Caco-2 (cell line): ENCODE measurements at places on chromosomes 12 and 14.

GRCh38 chr14:96117101-96117897 is 78.1 kb downstream of the C14orf132 start:
- H3K36me3 ChIP-seq = no peaks in the 10 kb centered on the region
- H3K4me3 ChIP-seq = no peak overlapping the region
- H3K27me3 ChIP-seq = no peaks in the 10 kb centered on the region
- no peak overlapping the region for H3K27ac ChIP-seq
- H3K4me1 ChIP-seq = no peaks in the 10 kb centered on the region
- no peak for DNase-seq

DNA sequence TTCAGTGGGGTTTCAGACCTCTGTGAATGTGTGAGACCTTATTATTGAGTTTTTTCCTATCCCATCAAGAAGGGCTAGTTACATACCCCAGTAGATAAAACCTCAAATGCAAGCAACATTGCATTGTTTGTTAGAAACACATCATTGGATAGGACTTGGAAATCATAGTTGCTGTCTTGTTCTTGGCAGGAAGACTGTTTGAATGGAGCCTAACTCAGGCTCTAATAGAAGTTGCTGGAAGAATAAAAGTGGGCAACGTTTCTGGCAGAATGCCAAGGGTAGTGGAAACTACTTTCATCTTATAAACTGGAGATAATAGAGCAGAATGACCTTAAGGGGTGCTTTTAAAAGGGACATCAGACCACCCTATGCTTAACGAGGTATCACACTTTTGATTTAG is 9.9 kb upstream of the PTHLH start:
- no peaks in the 10 kb centered on the region; the same call in 1 of the 2 replicates for H3K27me3 ChIP-seq
- H3K27ac ChIP-seq = no peak overlapping the region
- no peaks in the 10 kb centered on the region for H3K4me1 ChIP-seq
- no peaks in the 10 kb centered on the region for H3K36me3 ChIP-seq

DNA sequence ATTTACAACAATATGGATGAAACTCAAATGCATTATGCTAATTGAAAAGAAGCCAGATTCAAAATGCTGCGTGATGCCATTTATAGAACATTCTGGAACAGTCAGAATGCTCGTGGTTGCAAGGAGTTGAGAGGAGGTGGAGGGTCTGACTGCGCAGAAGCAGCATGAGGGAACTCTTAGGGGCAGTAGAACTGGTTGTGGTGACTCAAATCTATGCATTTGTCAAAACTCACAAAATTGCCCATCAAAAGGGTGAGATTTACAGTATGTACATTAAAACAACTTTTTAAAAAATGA is 113.7 kb upstream of the PDZRN4 start:
- H3K36me3 ChIP-seq = no peaks in the 10 kb centered on the region
- no peaks in the 10 kb centered on the region for H3K27me3 ChIP-seq
- no peak overlapping the region for H3K27ac ChIP-seq
- no peak overlapping the region for H3K4me3 ChIP-seq

DNA sequence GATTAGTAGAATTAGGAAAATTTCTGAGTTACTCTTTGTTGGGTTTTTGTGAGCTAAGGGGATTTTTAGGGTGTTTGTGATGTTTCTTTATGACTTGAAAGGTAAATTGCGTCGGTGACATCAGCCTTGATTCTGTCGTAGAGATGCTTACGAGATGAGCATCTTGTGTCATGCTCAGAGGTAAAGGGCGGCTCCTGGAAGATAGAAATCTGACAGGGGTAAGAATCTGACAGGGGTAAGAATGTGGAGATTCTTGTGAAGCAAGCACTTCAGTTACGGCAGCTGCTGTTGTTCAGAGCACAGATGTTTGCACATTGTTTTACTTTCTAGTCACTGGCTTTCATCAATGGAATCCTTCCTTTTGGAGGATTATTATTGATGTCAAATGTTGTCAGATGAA is 22.5 kb downstream of the EML1 start:
- no peak overlapping the region for H3K27ac ChIP-seq
- H3K36me3 ChIP-seq = no peaks in the 10 kb centered on the region
- no peaks in the 10 kb centered on the region for H3K27me3 ChIP-seq
- DNase-seq = no peak

DNA sequence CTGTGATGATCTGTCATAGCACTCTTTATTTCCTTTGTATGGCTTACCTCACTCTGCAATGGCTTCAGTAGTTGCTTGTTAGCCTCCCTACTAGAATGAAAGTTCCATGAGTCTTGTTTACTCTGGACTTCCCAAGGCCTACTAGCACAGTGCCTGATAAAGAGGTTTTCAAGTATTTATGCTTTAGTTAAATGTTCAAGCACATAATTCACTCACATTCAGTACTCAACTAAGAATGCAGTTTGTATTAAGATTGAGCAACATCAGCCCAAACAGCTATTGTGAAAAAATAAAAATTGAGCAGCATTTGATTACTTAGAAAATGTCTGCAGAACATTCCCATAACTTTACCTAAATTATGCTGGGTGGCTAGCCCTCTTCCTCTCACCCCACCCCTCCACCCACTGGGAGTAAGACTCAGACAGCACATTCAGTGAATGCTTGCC is 158.9 kb upstream of the AMIGO2 start:
- H3K4me1 ChIP-seq = peaks cover 11% of the 10 kb centered on the region
- DNase-seq = no peak
- peaks cover 2% of the 10 kb centered on the region; the same call in 1 of the 2 replicates for H3K36me3 ChIP-seq
- H3K27ac ChIP-seq = no peak overlapping the region
- no peak overlapping the region for H3K4me3 ChIP-seq

- peak within 1 kb of the TSS; percentile 69 for H3K27ac ChIP-seq
- H3K4me1 ChIP-seq = peaks cover 6% of the 10 kb centered on the region; the same call in 1 of the 2 replicates
- H3K36me3 ChIP-seq = no peaks in the 10 kb centered on the region; the same call in 1 of the 2 replicates
Observed at GRCh38 chr14:104865081-104865630, at the start of gene CEP170B. TSS of gene CEP170B (plus strand) at chr14:104865268. CDS start at chr14:104868451, 3,183 bp downstream.

- DNase-seq = no peak
- peaks cover 92% of the 10 kb centered on the region for H3K4me1 ChIP-seq
- H3K27me3 ChIP-seq = no peaks in the 10 kb centered on the region
- H3K27ac ChIP-seq = peak overlapping the region; percentile 66
Observed at GRCh38 chr14:64721391-64721791, 17.2 kb downstream of the PLEKHG3 start.

DNA sequence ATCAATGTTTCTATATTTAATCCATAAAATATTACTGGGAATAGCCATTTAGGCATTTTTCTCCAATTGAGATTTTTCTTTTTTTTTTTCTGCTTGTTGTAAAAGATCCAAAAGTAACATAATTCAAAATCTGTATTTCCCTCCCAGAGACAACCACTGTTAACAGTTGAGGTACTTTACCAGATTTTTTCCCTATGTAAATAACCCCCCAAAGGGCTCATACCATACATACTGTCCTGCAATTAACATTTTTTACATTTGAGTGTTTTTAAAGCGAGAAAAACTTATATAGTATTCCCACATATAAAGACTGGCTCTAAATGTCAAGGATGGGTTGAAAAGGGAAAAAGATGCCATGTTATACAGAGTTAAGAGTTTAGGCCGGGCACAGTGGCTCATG is 18.1 kb downstream of the PPP1R12A start:
- no peaks in the 10 kb centered on the region for H3K27me3 ChIP-seq
- no peaks in the 10 kb centered on the region for H3K36me3 ChIP-seq
- H3K4me3 ChIP-seq = no peak overlapping the region
- DNase-seq = no peak
- H3K4me1 ChIP-seq = peaks cover 4% of the 10 kb centered on the region; the same call in 1 of the 2 replicates

DNA sequence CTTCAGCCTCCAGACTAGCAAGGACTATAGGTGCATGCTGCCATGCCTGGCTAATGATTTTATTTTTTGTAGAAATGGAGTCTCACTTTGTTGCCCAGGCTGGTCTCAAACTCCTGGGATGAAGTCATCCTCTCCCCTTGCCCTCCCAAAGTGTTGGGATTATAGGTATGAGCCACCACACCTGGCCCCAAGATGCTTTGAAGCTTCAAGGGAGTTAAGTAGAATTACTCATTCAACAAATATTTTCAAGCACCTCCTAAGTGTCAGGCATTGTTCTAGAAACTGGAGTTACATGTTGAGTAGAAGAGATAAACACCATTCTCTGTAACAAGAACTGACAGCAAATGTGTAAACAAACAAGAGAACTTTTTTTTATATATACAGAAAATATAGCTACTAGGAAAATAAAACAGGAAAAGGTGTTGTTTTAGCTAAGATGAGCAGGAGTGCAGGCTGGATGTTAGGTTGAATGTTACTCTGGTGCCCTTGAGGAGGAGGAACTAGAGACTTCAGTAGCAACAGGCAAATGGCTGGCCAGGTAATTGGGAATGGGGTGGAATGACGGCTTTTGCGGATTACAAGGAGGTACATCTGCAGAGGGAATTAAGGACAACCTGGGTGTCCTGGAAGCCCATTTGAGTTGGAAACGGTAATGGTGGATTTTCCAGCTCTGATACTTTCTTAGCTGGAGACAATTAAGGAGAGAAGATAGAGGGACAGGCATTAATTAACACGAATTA is 32.0 kb upstream of the CFAP54 start:
- H3K4me1 ChIP-seq = no peaks in the 10 kb centered on the region
- H3K36me3 ChIP-seq = no peaks in the 10 kb centered on the region
- DNase-seq = no peak
- no peak overlapping the region for H3K4me3 ChIP-seq
- no peak overlapping the region for H3K27ac ChIP-seq

GRCh38 chr12:47218191-47218654 is 138.5 kb upstream of the AMIGO2 start:
- no peaks in the 10 kb centered on the region for H3K27me3 ChIP-seq
- DNase-seq = no peak
- H3K36me3 ChIP-seq = no peaks in the 10 kb centered on the region
- H3K4me1 ChIP-seq = peaks cover 40% of the 10 kb centered on the region

GRCh38 chr14:105356927-105357326 is 41.4 kb upstream of the TEX22 start:
- no peaks in the 10 kb centered on the region for H3K27me3 ChIP-seq
- DNase-seq = no peak
- H3K4me1 ChIP-seq = no peaks in the 10 kb centered on the region
- H3K27ac ChIP-seq = no peak overlapping the region
- H3K4me3 ChIP-seq = no peak overlapping the region
- H3K36me3 ChIP-seq = no peaks in the 10 kb centered on the region

DNA sequence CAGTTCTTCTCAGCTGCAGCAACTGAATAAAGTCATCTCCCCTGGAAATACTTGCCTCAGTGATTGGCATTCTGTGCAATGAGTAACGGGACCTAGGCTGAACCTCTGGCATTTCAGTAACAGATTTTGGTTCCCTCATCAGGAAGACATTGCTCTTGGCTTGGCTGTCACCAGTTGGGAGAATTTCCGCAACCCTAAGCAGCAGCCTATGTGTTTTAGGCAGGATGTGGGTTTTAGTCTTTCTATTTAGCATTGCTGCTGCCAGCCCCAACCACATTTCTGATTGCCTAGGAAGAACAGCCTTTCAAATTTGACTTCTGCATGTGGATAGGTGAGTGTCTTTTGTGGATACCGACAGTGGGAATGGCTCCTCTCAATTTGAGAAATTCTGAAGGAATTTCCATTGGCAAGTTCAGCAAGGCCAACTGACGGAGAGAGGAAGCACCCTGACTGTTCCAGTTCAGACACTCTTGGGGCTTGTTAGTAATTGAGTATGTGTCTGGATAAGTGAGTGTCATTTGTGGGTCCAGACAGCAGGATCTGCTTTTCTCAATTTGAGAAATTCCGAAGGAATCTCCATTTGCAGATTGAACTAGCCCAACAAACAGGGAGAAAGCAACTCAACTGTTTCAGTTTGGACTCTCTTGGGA is 19.0 kb upstream of the CLEC2A start:
- H3K27ac ChIP-seq = no peak overlapping the region
- no peak for DNase-seq
- no peaks in the 10 kb centered on the region for H3K4me1 ChIP-seq
- no peak overlapping the region for H3K4me3 ChIP-seq

GRCh38 chr12:108313606-108314351 is 25.3 kb downstream of the CMKLR1 start:
- peak overlapping the region; percentile 86 for H3K27ac ChIP-seq
- H3K4me3 ChIP-seq = no peak overlapping the region
- no peaks in the 10 kb centered on the region for H3K36me3 ChIP-seq
- no peaks in the 10 kb centered on the region for H3K27me3 ChIP-seq
- H3K4me1 ChIP-seq = peaks cover 25% of the 10 kb centered on the region

DNA sequence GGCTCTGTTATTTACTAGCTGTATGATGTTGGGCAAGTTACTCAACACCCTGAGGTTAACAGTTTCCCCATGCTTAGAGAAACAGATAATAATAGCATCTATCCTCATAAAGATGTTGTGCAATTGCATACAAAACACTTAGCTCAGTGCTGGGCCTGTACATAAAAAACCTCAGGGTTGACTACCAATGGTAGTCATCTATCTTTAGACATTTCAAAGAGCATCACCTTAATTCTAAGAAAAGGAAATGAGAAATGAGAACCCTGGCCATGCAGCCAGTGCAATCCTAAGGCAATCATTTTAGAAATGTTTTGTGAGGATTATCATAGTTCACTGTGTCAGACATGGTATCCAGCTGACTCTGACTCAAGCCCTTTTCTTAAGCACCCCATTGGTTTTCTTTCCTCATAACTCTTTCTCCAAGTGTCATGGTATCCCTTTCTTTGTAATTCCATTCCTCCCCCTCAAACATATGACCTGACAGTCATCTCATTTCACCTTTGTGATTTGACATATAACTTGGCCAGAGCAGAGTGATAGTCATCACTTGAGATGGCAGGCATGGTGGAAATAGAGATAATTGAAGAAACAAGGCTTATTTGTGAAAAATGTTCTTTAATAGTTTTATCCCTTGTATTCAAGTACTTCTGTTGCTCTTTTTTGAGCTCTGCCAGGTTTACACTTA is 29.5 kb upstream of the OSBPL8 start:
- 0 out of 2 replicates have a peak, but pooled peaks cover 1% of the 10 kb centered on the region for H3K4me1 ChIP-seq
- H3K27me3 ChIP-seq = no peaks in the 10 kb centered on the region
- no peak overlapping the region for H3K27ac ChIP-seq
- no peak for DNase-seq

DNA sequence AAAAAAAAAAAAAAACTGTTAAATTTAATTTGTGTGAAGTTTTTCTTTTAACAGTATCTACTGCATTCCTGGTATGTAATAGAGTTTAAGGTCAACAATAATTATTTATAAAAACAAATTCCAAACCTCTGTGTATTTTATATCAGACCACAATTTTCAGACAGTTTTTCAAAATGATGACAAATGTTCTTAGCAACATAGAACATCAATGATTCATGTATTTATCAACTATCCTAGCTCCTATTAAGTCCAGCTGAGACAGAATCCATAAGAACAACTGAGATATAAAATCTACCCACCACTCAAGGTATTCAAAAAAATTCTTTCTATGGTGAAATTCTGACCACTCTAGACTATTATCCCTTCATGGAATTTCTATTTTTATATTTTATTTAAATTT is 144.5 kb downstream of the EPS8 start:
- DNase-seq = no peak
- H3K27me3 ChIP-seq = no peaks in the 10 kb centered on the region
- no peak overlapping the region for H3K27ac ChIP-seq
- peaks cover 1% of the 10 kb centered on the region; the same call in 1 of the 2 replicates for H3K36me3 ChIP-seq

- no peaks in the 10 kb centered on the region; the same call in 1 of the 2 replicates for H3K36me3 ChIP-seq
- no peaks in the 10 kb centered on the region for H3K27me3 ChIP-seq
- no peak overlapping the region for H3K4me3 ChIP-seq
Observed at GRCh38 chr12:64694130-64695040, 64.8 kb downstream of the GNS start.

- H3K27ac ChIP-seq = no peak overlapping the region
- no peak overlapping the region for H3K4me3 ChIP-seq
- DNase-seq = no peak
- H3K4me1 ChIP-seq = peaks cover 19% of the 10 kb centered on the region
- no peaks in the 10 kb centered on the region for H3K36me3 ChIP-seq
Observed at GRCh38 chr14:61287196-61287595, 6.1 kb upstream of the TMEM30B start.

- H3K4me3 ChIP-seq = no peak overlapping the region
- H3K27ac ChIP-seq = no peak overlapping the region
- no peaks in the 10 kb centered on the region for H3K36me3 ChIP-seq
- DNase-seq = no peak
- H3K27me3 ChIP-seq = no peaks in the 10 kb centered on the region
Observed at GRCh38 chr12:41212625-41213024, 24.5 kb downstream of the PDZRN4 start.
